Right renal pelvis (tissue), 4 donors: ENCODE measurements at places on chromosomes 16 and 17.
A peak's percentile ranks its signal among the peaks of the same experiment; 100 is the strongest.

DNA sequence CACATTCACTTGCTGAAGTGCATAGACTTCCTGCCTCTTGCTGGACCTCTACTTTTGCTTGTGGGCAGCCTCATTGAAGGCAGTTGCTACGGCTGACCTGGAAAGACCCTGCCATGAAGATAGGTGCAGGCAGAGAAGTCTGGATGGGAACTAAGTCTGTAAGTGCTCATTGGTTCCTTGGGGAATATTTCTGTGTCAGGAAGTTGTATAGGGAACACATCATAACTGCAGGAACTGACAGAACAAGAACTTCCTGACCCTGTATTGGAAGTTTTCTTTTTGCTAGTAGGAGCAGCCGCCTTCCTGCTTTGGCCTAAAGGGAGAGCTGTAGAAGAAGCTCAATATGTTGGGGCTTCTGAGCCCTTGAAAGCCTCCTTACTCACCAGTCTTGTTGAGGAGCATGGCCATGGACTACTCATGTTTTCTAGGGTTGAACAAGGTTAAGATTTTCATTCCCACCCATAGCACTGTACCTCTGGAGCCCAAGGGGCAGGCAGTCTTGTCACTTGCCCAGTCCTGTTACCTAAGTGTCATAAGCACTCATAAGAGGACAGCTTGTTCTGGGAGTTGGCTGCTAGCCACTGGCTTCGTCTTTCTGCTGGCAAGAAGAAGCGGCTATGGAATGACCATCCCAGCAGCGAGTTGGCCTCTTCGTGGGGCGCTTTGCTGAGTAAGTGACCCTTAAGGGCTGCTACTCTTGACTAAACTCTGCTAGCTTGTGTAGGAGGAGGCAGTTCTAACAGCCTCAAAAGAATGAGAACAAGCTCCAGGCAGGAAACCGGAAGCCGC, 7.2 kb downstream of the UBFD1 start:
- DNase-seq, result no peak

DNA sequence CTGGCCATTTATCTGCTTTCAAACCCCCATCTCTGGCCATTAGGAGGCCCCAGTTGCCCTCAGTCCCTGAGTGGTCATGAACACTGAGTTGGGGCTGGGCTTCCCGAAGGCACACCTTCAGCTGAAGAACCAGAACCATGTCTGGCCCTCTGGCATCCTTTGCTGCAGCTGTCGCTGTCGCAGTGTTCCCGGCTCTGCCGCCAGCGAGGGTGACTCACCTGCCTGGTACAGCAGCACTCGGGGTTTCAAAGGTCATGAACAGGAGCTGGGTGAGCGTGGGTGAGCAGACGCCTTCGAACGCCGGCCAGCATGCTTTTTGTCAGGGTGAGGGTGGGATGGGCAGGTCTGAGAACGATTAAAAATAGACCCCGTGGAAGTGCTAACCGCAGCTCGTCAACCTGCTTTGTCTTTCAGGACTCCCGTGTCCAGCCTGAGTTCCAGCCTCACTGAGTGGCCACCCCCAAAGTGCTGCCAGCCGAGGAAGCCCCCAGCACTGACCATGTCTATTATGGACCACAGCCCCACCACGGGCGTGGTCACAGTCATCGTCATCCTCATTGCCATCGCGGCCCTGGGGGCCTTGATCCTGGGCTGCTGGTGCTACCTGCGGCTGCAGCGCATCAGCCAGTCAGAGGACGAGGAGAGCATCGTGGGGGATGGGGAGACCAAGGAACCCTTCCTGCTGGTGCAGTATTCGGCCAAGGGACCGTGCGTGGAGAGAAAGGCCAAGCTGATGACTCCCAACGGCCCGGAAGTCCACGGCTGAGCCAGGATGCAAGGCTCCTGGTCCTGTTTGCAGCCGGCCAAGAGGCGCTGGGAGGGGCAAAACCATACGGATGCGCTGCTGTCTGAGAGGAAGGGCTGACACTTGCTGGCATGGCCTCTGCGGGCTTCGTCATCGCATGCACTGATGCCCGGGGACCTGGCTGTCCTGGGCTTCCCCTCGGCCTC, 7.6 kb downstream of the SNN start:
- DNase-seq, result no peak

GRCh38 chr17:43574348-43574747, 28.2 kb upstream of the ETV4 start:
- DNase-seq, result no peak

GRCh38 chr16:78593352-78593751, 493.9 kb downstream of the WWOX start:
- DNase-seq, result no peak

- DNase-seq, result no peak
Measured at GRCh38 chr17:30234296-30234695, 1.2 kb downstream of the SLC6A4 start.

DNA sequence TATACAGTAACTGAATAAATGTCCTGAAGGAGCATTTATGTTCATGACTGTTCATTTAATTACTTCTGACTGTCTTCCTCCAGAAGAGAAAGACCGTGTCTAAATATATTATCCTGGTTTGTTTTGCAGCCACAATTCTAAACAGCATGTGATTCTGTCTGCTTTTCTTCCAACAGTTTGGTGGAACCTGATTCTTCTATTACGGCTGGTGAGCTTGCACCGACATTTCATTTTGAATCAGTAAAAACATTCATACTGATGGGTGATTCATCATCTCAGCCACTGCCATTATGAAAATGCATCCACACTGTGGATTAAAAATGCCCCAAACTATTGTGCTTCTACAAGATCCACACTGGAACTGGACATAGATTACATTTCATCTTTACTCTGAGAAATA, 16.9 kb downstream of the KNOP1 start:
- DNase-seq, result no peak

GRCh38 chr17:69363488-69364210, 36.7 kb upstream of the ABCA5 start:
- no peak for DNase-seq

DNA sequence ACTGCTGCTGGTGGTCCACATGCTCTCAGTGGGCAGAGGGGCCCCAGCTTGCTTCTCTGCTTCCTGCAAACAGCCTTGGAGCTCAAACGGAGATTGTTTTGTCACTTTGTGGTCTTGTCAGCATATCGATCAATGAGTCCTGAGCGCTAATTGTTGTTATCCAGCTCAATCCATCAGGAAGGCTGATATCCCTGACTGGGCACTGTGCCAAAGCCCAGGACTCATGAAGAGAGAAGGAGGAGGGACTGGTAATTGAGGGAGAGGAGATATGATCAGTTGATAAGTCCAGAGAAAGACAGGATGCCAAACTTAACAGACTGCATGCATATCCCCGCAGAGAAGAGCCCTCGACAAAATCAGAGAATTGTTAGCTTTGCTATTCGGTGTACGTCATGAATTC, 58.6 kb upstream of the DNAH9 start:
- no peak for DNase-seq

DNA sequence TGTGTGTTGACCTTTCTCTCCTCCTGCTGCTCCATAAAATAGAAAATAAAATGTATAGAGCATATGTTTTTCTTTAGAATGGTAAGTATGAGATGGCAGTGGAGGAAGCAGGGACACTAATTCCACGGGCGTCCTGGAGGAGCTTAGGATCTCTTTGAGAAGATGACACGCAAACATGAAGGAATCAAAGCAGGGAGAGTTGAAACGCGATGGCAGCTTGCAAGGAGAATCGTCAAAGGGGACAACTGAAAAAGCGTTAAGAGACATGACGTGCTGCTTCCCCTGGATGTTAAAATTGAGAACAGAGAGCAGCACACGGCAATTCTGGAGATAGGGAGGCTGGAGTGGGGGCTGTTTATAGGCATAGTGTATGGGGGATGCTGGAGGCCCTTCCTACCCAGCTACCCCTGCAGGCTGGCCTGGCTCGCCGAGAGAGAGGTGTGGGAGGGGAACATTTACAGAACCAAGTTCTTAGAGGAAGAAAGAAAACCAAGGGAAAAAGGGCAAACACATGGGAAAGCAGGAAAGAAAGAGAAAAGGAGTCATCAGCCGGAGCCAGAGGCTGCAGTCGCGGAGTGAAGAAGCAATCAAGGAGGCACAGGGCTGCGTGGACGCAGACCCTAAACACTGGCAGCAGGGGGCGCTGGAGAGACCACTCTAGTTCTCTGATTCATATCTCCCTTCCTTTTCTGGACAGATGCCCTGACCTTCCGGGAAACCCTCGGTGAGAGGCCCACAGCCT, 55.8 kb downstream of the MYH13 start:
- DNase-seq, result no peak

GRCh38 chr17:83153681-83154310, 74.4 kb downstream of the METRNL start:
- DNase-seq, result no peak

GRCh38 chr17:75778861-75779249, 5.8 kb upstream of the UNK start:
- no peak for DNase-seq

- DNase-seq, result no peak
Measured at GRCh38 chr16:85380905-85381737, 232.0 kb upstream of the GSE1 start.

DNA sequence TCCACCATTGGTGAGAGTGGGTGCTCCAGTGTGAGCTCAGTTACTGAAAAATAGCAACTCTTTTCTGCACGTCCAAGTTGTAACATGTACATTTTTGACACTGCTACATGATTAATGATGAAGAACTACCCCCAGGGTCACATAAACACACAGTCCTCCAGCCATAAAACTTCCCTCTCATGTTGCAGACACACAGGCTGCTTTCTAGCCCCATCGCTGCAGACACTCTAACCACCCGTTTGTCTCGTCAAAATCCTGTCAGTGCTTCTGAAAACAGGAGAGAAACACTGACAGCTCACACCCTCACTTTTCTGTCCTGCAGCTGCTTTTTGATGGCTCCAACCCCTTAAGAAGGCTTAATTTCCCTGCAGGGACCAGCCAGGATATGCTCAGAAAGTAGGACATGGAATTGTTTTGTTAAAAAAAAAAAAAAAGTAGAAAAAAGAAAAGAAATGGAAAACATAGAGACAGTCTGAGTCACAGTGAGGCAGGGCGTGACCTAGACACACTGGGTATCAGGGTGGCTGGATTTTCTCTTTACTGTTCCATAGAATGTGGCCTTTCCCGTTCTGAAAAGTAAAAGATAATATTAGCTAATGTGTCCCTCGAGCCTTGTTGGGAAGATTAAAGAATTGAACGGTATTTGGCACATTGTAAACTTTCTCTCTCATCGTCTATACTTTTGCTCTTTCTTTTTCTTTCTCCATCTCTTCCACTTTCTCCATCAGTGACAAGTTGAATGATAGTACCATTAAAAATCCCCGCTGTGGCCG, 20.7 kb upstream of the CCL5 start:
- peak; percentile 61 for DNase-seq

DNA sequence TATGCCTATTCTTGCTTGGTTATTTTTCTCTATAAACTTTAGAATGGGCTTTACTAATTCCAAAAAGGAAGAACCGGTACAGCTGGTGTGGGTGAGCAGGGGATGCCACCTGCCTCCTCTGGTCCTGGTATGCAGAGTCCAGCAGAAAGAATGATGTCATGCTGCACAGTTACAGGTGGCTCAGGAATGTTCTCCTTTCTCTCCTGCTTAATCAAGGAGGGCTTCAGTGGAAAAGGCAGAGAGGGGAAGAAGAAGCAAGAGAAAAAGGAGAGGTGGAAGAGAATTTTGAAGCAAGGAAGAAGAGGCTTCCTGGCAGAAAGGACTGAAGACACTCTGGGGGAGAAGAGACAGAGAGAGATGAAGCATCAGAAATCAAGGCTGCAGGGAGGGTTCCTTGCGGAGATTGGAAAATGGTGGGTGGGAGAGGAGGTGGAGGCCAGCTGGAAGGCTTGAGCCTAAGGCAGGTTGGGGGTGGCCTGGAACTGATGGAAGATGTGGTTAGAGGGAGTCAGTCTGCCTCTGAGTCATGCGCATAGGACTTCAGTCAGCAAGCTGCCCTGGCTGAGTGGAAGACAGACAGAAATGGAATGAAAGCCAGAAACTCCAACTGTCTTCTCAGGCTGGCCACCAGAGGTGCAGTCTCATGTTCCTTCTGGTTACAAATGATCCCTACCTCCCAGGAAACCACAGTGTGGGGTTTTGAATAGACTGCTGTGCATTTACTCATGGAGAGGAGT, 64.6 kb upstream of the CRHR1 start:
- DNase-seq, result no peak

DNA sequence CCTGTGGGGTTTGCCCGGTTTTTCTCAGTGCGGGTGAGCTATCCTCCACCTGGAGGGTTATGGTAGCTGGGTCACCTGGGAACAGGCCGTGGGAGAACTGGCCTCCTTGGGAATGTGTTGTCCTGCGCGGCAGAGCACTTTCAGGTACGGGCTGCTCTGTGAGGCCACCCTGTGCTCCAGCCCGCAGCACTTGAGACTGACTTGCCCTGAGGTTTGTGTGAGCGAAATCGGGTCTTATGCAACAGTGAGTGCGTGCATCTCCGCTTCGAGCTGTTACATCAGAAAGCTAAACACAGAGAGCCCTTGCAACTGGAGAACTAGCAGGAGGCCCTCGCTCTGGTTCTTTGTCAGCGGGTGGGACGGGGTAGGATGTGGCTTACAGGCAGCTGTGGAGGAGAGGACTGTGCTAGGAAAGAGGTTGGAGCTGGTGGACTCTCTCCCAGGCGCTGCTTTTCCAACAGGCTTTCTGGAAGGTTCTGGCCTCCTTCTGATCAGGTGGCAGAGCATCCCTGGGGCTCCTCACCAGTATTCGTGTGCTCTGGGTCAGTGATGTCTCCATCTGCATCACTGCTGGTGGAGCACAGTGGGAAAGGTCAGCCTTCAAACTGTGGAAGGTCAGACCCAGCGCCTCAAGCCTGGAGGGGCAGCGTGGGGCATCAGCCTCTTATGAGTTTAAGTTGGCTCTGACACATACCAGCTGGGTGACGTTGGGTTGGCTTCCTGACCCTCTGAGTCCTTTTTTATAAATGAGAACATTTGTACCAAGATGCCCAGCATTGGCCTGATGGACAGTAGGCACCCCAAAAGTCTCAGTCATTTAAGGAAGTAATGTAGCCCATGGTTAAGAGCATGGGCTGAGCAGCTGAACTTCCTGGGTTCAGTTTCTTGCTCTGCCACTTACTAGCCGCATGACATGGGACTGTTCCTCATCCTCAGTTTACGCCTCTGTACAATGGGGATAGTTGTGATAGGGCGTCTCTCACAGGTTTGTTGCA, 76.3 kb downstream of the KSR1 start:
- DNase-seq, result no peak

GRCh38 chr17:4540687-4541327, 14.4 kb downstream of the MYBBP1A start:
- DNase-seq, result no peak

- DNase-seq, result no peak
Measured at GRCh38 chr17:79943347-79944241, 92.1 kb downstream of the TBC1D16 start.

DNA sequence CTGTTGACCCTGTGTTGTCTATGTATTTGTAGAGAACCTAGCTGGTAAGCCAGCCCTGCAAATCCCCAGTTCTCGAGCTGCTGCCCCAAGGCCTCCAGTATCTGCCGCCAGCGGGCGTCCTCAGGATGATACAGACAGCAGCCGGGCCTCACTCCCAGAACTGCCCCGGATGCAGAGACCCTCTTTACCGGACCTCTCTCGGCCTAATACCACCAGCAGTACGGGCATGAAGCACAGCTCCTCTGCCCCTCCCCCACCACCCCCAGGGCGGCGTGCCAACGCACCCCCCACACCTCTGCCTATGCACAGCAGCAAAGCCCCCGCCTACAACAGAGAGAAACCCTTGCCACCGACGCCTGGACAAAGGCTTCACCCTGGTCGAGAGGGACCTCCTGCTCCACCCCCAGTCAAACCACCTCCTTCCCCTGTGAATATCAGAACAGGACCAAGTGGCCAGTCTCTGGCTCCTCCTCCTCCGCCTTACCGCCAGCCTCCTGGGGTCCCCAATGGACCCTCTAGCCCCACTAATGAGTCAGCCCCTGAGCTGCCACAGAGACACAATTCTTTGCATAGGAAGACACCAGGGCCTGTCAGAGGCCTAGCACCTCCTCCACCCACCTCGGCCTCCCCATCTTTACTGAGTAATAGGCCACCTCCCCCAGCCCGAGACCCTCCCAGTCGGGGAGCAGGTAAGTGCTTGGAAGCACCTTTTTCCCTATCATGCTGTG, 23.1 kb upstream of the CDC6 start:
- DNase-seq, result no peak
